ENCODE measurements at places on chromosomes 3 and 15.

DNA sequence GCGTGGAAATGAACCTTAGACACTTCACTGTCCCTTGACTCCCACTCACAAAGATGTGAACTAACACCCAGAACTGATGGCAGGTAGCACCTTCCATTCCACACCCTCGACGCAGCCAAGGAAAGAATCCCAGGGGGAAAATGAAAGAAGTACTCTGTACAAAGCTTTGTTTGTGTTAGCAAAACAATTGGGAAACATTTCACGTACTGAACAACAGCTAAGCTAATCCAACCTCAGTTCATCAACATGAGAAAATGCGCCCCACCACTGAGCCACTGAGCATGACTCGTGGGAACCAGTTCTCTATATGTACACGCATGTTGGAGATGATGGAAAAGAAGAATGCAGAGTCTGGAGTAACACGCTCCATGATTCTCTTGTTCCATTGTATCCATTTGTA is 32.0 kb downstream of the CORO2B start:
- no peak for DNase-seq

DNA sequence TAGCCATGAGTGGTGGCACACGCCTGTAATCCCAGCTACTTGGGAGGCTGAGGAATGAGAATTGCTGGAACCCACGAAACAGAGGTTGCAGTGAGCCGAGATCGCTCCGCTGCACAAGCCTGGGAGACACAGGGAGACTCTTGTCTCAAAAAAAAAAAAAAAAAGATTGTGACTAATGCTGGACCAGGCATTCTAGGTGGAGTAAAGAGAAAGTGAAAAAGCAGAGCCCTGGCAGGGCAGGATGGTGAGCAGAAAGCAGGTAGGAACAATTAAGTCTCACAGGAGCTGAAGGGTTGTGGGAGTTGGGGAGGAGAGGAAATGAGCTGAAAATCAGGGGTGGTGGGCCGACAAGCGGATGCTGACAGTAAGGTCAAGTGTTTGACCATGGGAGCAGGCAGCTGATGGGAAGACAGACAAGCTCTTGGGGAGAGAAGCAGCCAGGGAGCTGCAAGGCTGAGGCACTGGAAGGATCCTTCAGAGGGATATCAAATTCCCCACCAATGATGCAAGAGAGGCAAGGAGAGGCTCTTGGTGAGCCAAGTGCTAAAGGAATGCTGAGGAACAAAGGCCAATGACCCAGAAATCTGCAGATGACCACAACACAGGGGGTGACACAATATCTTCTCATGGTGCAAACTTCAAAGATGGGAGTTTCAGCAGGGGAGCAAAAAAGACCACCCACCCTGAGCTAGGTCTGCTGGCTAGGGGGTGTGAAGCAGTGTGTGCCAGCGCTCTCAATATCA is 251.1 kb downstream of the ULK4 start:
- no peak for DNase-seq

DNA sequence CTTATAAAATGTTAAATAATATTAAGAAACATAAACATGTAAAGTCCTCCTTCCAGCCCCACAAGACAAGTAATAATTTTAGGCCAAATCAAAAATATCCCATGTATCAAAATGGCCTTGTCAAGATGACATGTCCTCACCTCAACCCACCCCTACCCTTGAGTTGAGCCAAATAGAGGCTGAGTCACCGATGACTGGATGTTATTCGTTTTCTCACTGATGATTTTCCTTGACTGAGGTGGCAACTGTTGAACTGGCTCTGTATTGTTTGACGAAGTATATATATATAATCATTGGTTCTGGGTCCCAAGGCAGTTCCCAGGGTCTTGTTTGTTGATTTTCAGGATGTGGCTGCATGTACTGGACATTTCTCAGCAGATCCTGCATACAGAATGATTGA is 75.3 kb downstream of the TMEM108 start:
- no peak for DNase-seq

DNA sequence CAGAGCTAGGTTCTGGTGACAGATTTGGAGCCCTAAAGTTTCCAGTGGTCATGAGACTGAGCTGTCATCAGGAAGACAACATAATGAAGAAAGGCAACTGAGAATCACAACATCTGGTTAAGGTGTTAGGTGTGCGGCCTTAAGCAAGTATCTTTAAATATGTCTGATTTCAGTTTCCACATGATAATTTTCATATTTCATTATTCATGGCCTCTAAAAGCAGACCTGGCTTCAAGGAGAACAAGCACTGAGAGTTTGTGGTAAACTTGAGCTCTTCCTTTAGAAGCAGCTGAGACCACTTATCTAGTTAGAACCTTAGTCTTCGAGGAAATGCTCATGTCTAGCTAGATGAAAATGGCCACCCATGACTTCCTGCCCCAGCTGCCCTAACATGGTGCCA is 25.7 kb upstream of the MYLK start:
- no peak for DNase-seq

- no peak for DNase-seq
These were observed 456.6 kb downstream of the SHQ1 start for GRCh38 chr3:72391659-72392058.

DNA sequence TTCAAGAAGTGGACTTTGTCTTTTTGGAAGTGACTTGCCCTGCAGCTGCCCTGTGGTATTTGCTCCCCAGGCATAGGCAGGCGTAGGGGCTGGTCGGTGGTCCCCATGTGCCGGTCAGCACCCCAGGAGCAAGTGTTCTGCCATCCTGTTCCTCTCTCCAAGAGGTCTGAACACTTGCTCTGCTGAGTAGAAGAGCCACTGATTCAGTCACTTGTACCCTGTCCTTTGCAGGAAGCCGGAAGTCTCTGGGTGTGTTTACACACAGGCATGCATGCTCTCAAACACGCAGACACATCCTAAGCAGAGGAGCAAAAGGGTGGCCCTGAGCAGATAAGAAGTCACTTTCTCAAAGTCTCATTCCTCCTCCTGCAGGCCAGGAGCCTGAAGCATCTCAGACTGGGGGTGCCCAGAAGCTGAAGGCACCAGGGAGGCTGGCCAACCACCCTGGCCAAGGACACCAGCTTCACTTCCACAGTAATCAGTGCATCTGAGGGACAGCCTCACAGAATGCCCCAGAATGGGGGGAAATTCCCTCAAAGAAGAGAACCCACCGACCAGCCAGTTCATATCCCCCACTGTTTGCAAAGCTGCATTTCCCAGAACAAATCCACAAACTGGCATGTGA is 88.7 kb upstream of the POMGNT2 start:
- DNase-seq, result no peak

DNA sequence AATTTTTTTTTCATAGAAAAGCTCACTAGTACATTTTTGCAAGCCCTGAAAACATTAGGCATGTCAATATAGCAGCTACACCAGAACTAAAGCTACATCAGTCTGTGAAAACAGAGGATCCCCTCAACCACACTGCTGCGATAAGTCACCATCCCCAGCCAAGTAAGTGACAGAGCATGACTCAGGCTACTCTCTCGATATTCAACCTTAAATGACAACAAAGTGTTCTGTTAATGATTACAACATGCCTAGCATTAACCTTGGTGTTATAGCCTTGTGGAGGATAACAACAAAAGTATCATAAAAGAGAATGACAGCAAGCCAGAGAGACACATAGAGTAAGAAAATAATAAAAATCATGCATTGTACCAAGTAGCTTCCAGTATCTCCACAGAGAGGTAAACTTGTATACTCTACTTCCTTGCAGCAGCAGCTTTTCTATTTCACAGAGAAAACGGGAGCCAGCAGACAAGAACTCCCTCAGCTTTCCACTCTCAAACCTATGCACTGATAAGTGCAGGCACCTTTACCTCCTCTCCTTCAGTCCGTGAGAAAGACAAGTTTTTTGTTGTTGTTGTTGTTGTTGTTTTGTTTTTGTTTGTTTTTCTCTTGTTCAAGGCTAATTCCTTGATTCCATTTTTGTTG is 76.6 kb downstream of the GBE1 start:
- no peak for DNase-seq

DNA sequence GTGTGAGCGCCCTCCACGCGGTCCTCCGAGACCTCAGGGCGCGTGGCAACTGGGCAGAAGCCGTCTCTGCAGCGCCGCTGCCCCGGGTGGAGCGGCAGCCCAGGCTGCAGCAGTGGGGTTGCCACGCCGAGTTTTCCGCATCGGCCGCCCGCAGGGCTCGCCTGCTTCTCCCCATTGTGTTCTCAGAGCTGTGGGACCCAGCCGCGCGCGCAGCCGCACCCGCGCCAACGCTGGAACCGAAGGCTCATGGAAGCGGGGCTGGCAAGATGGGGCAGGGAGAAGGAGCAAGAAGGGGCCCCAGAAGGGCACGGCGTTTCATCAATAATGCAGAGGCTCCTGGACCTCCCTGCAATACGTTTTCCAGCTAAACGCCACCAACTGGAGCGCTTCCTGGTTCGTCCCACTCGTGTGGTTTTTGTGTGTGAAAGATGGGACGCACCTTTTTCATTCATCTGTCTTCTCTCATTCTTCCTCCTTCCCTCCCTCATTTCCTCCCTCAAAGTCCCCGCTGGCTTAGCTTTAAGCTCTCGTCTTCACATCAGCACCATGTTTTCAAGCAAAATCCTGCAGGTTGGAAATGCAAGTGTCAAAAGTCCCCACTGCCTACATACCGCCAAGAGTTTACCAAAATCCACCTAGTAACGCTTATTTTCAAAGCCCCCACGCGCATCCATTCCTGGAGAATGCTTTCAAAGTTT is 1.2 kb downstream of the ROBO1 start:
- no peak for DNase-seq

DNA sequence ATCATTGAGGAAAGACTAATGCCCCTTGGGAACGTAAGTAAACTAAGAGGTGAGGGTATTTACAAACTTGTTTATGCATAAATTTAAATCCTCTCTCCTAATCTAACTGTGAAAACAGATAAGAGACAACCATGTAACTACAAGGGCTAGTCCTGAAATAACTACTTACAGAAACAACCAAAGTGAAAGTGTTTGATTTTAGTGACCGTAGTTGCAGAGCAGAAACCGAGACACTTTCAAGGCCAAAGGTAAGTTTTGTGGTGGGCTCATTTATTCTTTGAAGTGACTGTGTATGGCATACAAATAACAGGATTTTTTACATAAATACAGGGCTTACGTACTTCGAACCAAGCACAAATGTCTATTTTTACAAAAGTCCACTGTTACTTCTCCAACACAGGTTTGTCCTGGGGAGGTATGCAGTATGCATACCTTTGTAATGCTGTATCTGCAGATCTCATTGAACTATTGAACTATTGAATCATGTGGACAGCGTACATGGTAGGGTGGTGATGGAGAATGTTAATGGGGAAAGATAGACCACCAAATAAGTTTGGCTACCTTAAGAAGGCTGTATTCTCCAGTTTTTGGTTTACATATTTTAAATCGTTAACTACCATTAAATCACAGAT is 99.6 kb upstream of the RBMS3 start:
- DNase-seq, result no peak

DNA sequence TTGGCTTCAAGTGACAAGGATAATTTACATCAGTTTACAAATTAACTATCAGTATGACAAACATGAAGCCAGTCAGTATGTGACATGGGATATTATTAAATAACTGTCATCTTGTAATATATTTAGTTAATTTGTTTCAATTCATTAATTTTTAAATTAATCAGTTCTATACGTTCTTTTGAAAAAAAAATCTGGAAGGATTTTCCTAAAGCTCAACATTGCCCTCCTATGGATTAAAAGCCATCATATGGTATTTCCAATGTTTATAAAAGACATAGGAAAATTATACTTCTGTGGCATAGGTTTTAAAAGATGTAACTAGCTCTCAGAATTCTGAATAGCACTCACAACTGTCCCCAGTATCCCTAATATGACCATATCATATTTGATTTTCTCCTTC is 134.4 kb downstream of the PLOD2 start:
- no peak for DNase-seq

- no peak for DNase-seq
These were observed 73.9 kb downstream of the ARNT2 start for GRCh38 chr15:80478075-80478474.

GRCh38 chr3:160676547-160677303 is at the start of gene ARL14:
Gene ARL14, plus strand, starts transcription at chr3:160677160. Its CDS starts 187 bp downstream, at chr3:160677347.
- DNase-seq, result no peak

Measured in right renal pelvis (tissue), 4 donors.